ENCODE measurements at places on chromosomes 13 and 19.
A peak's percentile ranks its signal among the peaks of the same experiment; 100 is the strongest.

DNA sequence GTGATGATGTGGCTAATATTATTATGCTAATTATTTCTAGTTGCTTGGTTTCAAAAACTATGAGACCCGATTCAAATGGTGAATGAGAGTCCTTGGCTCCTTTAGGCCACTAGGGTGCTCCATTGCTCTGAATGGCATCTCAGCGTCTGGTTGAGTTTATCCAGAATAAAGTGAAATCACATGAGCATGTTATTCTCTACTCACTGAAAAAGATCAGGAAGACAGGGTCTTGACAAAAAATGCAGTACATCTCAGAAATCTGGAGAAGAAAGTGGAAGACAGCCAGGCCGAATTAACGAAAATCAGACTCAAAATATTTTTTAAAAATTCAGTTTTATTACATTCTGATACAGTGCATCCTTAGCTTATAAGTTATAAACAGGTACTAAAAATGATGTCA lies 516.2 kb downstream of the MYO16 start:
- DNase-seq = no peak

DNA sequence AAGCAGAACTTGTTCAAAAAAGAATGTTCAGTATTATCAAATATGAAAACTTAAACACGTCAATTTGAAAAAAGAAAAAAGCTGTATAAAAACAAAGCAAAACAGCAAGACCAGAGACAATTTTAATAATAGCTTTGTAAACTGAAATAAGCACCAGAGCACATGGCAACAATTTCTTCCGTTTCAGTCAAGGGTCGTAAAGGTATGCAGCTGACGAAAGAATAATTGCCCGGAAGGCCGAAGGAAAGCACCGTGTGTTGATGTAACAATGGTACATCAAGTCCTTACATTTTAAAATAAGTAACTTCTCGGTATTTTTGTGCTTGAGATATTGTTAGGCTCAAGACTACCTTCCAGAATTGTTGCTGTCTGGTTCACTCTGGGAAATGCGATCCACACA lies 1.7 kb downstream of the PROSER1 start:
- DNase-seq = no peak

DNA sequence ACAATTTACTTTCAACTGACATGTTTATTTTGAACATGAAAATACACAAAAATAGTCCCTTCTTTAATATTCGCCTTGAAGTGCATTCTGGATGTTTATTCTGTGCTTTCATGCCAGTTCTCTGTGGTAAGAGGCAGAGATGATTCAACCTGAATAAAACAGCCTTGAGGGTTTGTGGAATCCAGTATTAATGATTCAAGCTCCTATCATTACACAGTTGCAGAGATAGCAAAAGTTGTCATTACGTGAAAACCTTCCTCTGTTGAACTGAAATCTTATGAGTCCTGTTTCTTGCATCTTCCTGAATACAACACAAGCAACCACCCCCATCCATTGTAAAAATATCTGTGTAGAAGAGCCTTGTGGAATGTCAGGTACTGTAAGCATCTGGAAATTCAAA lies 142.3 kb upstream of the HTR2A start:
- DNase-seq = peak; percentile 26

DNA sequence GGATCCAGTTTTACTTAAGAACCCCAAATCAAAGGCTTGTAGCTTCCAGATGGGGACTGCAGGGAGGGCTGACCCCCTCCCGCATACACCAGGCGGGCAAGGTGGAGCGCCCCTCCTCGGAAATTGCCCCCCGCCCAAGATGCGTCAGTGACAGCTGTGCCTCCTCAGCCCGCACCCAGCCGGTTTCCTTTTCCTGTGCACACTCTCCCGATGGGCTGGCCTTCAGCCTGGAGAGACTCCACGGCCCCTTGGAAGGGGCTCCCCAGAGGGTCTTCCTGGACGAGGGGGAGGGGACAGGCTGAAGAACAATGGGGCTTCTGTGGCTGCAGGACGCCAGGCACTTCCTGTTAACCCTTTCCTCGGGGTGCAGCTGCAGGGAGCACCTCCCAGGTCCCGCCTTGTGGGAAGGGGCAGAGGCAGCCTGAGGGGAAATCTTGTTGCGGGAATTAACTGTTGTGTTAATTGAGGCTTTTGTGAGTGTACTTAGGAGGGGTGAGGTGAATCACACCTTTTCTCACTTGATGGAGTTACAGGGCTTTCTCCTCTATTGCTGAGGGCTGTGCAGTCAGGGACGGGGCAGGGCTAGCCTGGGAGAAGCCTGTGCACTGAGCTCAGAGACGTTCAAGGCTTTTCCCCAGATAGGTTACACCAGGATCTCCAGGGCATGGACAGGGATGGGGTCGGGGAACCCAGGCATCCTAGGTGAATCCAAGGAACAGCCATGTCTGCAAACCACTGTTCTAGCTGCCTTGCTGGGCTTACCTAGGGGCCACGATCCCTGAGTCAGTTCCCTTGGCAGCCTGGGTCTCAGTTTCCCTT lies 14.3 kb downstream of the IER2 start:
- no peak for DNase-seq

- no peak for DNase-seq
Measured at GRCh38 chr13:20054586-20054985, 96.1 kb downstream of the ZMYM2 start.

DNA sequence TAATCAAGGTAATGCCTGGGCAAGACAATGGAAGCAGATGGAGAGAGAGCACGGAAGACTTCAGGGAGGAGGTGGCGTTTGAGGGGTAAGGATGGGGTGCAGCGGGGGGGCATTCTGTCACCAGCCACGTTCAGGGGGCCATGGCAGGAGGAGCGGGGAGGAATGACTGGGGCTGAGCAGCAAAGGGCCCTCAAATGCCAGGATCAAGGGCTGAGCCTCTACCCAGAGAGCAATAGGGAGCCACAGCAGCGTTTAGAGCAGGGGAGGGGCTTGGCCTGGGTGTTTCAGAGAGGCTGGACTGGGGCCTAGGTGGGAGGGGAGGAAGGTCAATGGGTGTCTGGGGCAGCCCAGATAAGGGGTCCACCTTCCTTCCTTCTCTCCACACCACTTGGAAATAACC lies 44.3 kb downstream of the CELF5 start:
- no peak for DNase-seq

DNA sequence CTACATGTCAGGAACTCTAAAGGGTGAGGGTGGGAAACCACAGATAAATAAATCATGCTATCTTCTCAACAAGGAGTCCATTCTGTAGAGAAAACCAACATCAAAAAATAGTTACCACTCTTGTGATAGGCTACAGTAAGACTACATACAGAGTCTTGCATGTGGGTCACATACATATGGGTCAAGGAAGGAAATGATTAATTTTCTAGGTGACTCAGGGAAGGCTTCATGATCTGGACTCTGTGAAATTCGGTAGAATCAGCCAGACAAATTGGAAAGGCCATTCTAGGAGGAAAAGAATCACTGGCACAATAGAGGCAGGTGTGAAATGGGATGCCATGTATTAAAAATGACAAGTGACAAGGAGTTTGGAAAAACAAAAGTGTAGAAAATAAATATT lies 638.9 kb downstream of the LIG4 start:
- DNase-seq = no peak
